ENCODE measurements at places on chromosomes 3 and 15.
A peak's percentile ranks its signal among the peaks of the same experiment; 100 is the strongest.

- DNase-seq: no peak
Observed at GRCh38 chr15:70236341-70237086, 138.8 kb upstream of the TLE3 start.

DNA sequence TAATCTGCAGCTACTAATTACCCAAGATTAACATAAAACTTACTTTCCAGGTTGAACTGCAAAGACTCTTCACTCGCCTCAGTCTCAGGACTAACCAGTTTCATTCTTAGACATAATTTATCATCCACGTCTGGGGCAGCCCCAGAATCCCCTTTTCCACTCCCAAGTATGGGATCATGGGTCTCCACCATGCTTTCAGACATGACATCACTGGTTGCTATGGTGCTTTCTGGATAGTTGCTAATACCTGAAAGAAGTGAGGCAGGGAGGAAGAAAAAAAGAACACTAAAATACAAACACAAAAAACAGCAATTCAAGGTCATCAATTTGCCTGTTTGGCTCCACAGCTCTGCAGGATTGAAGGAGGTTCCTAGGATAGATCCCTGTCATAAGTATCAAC lies 46.6 kb downstream of the TP53BP1 start:
- DNase-seq: no peak

- no peak for DNase-seq
Observed at GRCh38 chr15:38843736-38844590, 279.3 kb upstream of the RASGRP1 start.

GRCh38 chr3:169964176-169964575 lies 2.4 kb upstream of the SEC62 start:
- no peak for DNase-seq

DNA sequence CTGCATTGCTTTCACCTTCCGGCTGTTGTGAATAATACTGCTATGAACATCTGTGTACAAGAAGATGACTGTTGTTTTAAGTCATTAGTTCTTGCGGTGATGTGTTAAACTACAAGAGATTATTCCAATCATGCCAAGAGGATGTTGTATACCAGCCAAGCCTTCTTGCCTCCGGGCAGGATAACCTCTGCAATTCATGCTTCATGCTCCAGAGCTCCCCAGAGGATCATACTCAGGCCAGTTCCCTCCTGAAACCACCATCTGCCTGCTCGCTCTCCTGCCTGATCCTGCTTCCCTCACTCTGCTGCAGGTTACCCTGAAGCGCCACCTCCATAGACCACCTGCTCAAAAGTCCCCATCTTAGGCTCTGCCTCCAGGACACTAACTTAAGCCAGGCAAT lies 187.1 kb upstream of the PROK2 start:
- no peak for DNase-seq

DNA sequence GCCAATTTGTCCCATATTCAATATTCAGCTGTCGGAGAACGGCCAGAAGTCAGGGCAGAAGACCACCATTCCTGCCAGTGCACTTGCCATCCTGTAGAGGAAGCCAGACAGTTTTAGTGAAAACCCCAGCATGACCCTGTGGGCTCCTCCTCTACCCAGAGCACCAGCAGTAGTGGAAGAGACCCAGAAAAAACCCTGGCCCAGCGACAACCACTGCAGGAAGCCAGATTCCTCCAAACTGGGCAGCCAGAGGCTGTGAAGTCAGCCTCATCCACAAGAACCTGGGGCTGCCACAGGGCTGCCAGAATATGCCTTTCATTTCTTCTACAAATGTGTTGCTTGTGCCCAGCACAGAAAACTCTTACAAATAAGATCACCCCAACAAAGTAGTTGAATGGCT lies 67.3 kb downstream of the HMCES start:
- no peak for DNase-seq

DNA sequence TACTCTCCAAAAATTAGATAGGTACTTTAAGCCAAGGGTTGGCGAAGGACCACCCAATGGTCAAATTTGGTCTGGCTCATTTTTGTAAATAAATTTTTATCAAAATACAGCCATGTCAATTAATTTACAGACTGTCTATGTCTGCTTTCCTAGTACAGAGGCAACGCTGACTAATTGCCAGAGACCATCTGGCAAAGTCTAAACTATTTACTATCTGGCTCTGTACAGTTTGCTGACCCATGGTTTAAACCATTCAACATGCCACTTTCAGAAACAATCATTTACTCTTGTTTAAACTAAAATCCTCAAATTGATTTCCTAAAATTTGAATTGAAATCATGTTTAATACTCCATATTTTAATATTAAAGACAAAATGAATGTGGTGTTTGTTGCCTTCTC lies 25.9 kb downstream of the CBLB start:
- no peak for DNase-seq

DNA sequence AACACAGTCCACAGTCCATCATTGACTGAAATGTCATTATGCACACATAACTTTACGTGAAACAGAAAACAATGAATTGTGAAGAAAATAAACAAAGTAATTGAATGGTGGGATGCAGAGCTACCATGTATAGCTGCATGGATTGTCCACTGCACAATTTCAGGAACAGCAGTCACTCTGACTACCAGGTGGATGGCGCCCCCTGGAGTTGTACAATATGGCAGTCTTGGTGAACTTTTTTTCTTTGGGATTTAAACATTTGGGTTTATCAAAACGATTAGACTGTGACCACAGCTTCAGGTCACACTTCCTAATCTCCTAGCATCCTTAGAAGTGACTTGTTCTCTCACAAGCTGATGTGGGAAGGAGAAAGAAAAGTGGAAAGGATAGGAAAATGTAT lies 48.9 kb upstream of the TCF12 start:
- no peak for DNase-seq

- DNase-seq: no peak
Observed at GRCh38 chr15:45668386-45668785, 33.6 kb downstream of the SQOR start.

GRCh38 chr15:98203872-98204660 lies 243.6 kb downstream of the ARRDC4 start:
- DNase-seq: no peak

GRCh38 chr15:43977072-43977884 lies 150.5 kb downstream of the WDR76 start:
- DNase-seq: peak; percentile 2

- DNase-seq: no peak
Observed at GRCh38 chr3:1200371-1200770, 107.5 kb downstream of the CNTN6 start.

DNA sequence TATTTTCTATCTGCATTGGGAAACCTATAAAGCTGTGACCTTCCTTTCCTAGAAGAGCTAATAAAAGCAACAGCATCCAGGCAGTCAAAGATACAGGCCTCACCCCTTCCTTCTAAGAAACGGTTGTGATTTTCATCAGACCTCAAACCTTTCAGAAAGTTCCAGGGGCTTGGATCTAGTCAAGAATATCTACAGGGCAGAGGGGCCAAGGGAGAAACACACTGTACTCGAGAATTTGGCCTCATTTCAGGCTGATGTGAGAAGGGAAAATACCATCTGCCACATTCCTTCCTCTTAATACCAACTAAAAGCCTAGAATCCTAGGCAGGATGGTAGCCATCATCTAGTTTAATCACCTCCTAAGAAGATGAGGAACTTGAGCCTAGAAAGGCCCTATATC lies 24.5 kb upstream of the BCL6 start:
- no peak for DNase-seq

GRCh38 chr3:9111866-9112265 lies 137.6 kb downstream of the SRGAP3 start:
- no peak for DNase-seq

- DNase-seq: peak; percentile 30
Observed at GRCh38 chr15:75640483-75641178, 607 bp upstream of the IMP3 start.

DNA sequence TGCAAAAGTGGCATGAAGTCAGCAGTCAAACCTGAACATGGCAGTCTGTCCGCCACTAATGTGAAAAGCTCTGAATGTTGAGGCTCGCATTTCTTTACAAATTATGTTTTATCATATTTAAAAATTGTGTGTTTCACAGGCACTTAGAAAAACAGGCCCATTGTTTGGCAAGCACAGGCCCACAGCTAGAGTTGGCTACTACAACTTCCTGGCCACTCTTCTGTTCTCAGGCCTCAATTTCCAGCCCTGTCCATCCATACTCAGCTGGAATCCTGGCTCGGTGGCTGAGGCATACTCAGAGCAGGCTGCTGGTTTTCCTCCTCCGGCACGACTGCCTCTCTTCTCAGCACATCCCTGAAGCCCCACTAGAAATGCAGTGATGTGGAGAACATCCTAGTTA lies 44.3 kb downstream of the C2CD4B start:
- no peak for DNase-seq

GRCh38 chr3:11499144-11499543 lies 144.6 kb downstream of the VGLL4 start:
- DNase-seq: no peak

DNA sequence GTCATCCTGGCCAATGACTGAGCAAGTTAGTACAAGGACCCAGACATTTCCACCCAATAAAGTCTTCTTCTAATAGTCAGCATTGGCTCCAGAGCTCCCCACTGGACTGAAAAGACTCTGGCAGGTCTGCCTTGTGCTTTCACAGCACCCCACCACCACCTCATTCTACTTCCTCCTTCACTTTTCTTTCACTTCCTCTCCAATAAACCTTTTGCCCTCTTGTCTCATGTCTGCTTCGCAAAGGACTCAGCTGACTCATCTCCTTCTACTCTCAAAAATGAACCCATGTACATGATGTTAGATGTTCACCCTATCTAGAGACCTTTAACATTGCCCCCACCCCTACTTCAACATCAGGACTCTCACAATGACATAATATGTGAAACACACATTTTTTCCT lies 181.0 kb upstream of the PPP2R3A start:
- DNase-seq: no peak

DNA sequence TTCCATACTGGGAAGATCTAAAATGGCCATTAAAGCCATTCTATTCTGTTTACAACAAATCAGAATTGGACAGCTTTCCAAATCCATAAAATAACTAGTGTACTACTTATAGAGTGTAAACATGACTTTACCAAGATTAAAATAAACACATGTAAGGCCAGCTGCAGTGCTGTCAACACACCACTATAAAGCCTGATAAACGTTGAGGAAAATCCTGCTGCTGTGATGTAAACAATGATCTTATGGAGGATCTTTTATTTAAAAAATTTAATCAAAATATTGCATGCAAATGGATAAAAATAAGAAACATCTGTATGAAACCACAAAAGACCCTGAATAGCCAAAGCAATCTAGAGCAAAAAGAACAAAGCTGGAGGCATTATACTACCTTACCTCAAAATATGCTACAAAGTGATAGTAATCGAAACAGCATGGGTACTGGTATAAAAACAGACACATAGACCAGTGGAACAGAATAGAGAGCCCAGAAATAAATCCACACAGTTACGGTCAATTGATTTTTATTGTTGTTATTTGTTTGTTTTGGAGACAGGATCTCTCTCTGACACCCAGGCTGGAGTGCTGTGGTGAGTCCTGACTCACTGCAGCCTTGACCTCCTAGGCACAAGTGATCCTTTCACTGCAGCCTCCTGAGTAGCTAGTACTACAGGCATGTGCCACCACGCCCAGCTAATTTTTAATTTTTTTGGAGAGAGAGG lies 428.8 kb upstream of the C2CD4B start:
- no peak for DNase-seq

DNA sequence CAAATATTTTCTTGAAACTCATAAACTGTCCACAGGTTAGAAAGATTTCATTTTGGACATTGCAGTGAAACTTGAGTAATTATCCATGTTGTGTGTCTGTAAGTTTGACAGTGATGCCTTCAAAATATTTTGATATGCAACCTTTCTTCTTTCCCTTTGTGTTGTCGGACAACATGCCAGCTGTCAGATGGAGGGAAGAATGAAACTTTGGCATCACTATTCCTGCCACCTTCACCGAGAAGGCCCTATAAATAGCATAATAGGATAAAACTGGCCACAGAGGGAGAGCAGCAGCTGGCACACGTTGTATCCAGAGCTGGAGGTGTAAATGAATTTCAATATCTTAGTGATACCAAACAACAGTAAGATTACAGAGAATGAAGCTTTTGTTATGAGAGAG lies 436.7 kb upstream of the CFAP20DC start:
- DNase-seq: no peak

GRCh38 chr3:178750639-178751300 lies 214.5 kb downstream of the KCNMB2 start:
- no peak for DNase-seq

DNA sequence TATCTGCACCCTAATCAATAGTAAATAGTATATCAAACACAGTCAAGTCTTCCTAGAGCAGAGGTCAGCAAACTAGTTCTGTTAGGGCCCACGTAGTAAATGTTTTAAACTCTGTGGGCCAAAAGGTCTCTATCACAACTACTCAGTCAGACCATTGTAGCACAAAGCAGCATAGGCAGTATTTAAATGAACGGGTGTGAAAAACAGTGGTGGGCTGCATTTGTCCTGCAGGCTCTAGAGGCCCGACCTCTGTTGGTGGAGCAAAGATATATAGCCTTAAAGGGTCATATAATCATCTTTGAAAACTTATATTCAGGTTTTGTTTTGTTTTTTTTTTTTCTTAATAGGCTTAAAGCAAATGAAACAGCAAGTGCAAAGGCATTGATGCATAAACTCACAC lies 326.4 kb upstream of the TRIM42 start:
- no peak for DNase-seq

DNA sequence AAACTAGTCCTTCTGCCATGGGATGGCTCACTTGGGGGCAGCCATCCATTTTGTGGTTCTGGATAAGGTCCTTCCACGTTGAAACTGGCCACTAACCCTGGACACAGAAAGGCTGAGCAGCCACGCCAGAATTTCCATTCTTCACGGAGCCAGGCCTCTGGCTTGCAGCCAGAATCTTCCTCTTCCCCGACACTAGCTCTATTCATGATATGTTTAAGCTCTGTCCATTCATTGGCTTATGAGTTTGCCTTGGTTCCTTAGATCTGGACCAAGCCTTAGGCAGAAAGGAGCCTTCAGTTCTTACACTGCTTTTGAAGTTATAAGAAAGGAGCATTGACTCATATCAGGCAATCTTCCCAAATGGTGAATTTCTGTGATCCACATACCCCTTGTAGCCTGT lies 288.4 kb upstream of the GOLGA6L4 start:
- DNase-seq: no peak

- DNase-seq: no peak
Observed at GRCh38 chr15:72365844-72366243, 10.0 kb downstream of the HEXA start.

DNA sequence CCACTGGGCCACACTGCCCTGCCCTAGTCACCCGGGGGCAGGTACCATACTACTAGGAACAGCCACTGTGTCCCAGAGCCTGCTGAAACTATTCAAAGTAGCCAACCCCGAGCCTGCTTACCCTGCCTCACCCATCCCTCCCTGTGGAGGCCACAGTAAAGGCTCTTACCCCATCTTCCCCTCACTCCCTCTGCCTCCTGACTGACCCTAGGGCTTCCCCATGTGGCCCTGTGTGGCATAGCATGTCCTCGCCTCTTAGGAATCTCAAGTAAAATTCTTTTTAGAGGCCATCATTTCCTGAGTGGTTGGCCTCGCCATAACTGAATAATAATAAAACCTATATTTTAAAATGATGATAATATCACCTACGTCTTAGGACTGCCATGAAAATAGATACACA lies 112.2 kb upstream of the SLC6A11 start:
- no peak for DNase-seq

GRCh38 chr3:171704814-171705213 lies 105.5 kb downstream of the PLD1 start:
- no peak for DNase-seq

Measured in activated T-helper 9 cell treated with anti-CD3 and anti-CD28 coated beads, Interleukin-2, amount 50 U/mL, for 16 hours (primary cell).